ENCODE measurements at places on chromosomes 13 and 19. TPM values are rescaled to one million over a fixed set of nuclear protein-coding genes. Genes with fewer than 3 reads are reported as not detected.

DNA sequence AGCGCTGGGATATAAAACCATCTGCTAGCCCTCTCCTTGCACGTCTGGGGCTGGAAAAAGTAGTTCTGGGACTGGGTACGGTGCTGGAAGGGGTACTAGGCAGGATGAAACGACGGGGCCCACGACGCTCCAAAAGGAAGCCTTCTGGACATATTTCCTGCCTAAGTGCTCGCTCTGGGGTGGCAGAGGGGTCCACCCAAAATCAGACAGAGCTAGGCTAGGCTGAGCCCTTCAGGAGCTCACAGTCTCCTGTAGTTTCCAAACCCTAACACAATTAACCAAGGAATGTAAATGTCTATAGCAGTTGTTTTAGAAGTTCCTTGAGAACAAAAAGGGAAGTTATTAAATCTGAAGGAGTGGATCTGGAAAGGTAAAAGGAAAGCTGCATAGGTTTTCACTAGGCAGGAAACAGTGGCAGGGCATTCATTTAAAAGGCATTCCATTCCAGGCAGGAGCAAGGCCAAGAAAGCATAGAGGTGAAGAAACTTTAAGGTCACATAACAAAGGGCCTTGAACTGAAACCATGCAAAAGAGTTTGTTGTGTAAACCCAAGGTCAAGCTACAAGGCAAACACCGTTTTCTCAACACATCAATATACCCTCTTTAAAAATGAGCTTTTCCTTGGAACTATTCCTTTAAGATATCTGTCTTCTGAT is 634 bp upstream of the DIAPH3 start:
- peak; percentile 79 for DNase-seq

- peak; percentile 27 for DNase-seq
Observed at GRCh38 chr19:5484398-5485285, 29.4 kb downstream of the ZNRF4 start.

- DNase-seq = peak; percentile 95
Observed at GRCh38 chr19:49866933-49867782, at the start of gene PNKP. Gene PNKP (minus strand): TSS chr19:49867576. CDS start chr19:49867204, 372 bp downstream.

DNA sequence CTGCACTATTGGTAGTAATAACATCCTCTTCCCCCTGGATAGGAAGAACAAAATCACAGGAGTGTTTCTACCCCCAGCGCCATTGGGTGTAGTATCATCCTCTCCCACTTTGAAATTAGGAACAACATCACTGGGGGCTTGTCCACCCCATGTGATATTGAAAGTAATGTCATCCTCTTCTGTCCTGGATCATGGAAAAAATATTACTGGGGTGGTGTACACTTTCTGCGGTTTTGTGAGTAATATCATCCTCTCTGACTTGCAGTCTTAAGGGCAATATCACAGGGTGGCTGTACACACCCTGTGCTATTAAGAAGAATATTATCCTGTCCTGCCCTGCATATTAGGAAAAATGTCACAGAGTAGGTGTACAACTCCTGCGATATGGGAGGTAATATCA is 4.9 kb upstream of the RGCC start:
- DNase-seq = no peak

DNA sequence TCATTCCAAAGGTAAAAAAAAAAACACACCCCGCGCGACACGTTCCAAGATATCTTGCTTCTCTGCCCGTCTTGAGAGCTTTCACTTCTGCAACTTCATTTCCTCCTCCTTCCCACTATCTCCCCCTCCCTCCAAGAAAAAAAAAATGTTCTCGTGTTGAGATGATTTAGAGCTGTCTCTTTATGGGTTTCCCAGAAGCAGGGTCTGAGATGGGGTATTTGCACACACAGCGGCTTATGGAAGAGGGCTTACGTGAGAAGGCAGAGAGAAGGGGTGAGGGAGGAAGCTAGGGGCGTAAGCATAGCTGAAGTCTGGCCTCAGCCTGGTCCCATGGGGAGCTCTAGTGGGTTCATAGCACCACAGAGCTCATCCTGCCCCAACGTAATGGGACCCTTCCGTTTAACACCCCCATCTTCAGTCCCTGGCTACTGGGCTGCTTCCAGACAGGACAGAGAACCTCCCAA is 31.3 kb upstream of the USE1 start:
- no peak for DNase-seq

- peak; percentile 88 for DNase-seq
Observed at GRCh38 chr19:18588611-18589379, at the start of gene REX1BD. Gene REX1BD (plus strand): TSS chr19:18588798. CDS start chr19:18588802, 4 bp downstream.

DNA sequence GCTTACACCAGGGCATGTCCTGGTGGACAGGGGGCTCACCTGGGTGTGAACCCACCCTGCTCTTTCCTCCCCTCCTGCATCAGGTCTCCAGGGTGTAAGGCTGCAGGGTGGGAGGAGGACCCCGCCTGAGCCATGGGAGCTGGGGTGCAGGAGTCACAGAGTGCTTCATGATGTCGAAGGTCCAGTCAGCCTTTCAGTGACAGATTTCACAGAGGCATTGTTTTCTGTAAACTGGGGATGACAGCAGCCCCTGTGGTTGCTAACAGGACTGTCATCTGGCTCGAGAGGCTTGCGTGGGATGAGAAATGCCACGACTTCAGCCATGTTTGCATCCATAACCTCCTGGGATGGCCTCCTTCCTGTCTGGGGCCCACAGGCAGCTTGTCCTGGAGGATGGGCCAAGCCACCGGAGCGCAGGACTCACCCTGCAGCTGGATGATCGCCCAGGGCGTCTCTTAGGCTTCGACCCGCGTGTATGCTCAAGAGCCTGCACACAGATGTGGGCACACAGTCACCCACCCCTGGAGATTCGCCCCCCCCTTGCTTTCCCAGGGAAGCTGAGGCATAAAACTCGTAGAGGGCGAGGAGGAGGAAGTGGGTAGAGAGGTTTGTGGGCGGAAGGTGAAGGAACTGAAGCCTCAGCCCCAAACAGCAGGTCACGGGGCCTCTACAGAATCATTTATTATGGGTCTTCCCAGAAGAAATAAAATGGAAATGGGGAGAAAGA is 4.9 kb downstream of the NANOS3 start:
- DNase-seq = peak; percentile 21

GRCh38 chr13:95237310-95237870 is 63.9 kb downstream of the ABCC4 start:
- no peak for DNase-seq

The UNC13A gene
- polyA plus RNA-seq = 8.7 TPM

The ADAMTSL5 gene
- polyA plus RNA-seq = 0.97 TPM

The ZIC2 gene
- 62.6 TPM for polyA plus RNA-seq

The ZNF382 gene
- polyA plus RNA-seq = 3.2 TPM

The ODAD3 gene
- 6.1 TPM for polyA plus RNA-seq

The GAPDHS gene
- polyA plus RNA-seq = 0.21 TPM

The ZNF208 gene
- not detected for polyA plus RNA-seq

Data from GM23338 (cell line).